ENCODE measurements at places on chromosomes 2 and 18.
A peak's percentile ranks its signal among the peaks of the same experiment; 100 is the strongest.

GRCh38 chr18:70620837-70621612, 332.2 kb downstream of the SOCS6 start:
- DNase-seq, result no peak

GRCh38 chr2:100612388-100613000, 49.7 kb downstream of the PDCL3 start:
- DNase-seq, result no peak

GRCh38 chr2:175318542-175318941, 137.0 kb upstream of the ATP5MC3 start:
- no peak for DNase-seq

DNA sequence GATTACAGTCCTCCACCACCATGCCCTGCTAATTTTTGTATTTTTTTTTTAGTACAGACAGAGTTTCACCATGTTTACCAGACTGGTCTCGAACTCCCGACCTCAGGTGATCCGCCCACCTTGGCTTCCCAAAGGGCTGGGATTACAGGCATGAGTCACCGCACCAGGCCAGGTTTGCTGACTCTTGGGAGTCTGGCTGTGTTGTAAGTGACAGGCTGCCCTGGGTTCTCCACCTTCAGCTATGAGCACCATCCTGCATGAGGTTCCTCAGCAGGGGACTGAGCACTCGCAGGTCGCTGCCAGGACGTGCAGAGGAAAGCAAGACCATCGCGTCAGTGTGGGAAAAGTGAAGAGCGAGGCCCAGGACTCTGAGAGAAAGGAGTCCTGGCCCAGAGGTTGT, 112.6 kb upstream of the NDUFV2 start:
- no peak for DNase-seq

GRCh38 chr18:36312806-36313395, 15.4 kb downstream of the FHOD3 start:
- no peak for DNase-seq

GRCh38 chr2:105396254-105397024, 2.4 kb downstream of the FHL2 start:
- peak; percentile 27 for DNase-seq
